Activated CD8-positive, alpha-beta T cell treated with anti-CD3 and anti-CD28 coated beads, Interleukin-2, amount 10 ng/mL, durations not matched to agents 7 days and 5 days (primary cell): ENCODE measurements at places on chromosomes 4 and X. TPM values are rescaled to one million over a fixed set of nuclear protein-coding genes. Genes with fewer than 3 reads are reported as not detected.

Gene CNGA1
- total RNA-seq = not detected

- DNase-seq = no peak
Observed at GRCh38 chr4:77009511-77010115, 60.1 kb downstream of the SEPTIN11 start.

DNA sequence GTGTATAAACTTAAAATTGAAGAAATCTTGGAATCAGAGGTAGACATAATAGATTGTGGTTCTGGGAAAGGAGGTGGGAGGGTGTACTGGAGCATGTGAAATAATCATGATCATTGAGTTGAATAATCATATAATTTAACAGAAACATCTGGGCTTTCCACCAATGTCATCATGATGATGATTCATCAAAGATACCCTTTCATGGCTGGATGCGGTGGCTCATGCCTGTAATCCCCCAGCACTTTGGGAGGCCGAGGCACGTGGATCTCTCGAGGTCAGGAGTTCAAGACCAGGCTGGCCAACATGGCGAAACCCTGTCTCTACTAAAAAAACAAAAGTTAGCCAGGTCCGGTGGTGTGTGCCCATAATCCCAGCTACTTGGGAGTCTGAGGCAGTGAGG, 6.7 kb upstream of the RUFY3 start:
- DNase-seq = peak; percentile 8

- no peak for DNase-seq
Observed at GRCh38 chr4:124804584-124804983, 92.1 kb upstream of the ANKRD50 start.

Gene SPATA4
- total RNA-seq = not detected

Gene SHOX
- total RNA-seq = not detected

GRCh38 chrX:102651242-102652011, at the start of gene GPRASP1:
GPRASP1 (plus strand) TSS chrX:102651483; CDS start chrX:102653914, 2,431 bp downstream.
- peak; percentile 28 for DNase-seq

GRCh38 chr4:156237231-156237630, 283.6 kb upstream of the CTSO start:
- no peak for DNase-seq

Gene SLC7A11
- 1.2 TPM for total RNA-seq

Gene HOPX
- 63.6 TPM for total RNA-seq

DNA sequence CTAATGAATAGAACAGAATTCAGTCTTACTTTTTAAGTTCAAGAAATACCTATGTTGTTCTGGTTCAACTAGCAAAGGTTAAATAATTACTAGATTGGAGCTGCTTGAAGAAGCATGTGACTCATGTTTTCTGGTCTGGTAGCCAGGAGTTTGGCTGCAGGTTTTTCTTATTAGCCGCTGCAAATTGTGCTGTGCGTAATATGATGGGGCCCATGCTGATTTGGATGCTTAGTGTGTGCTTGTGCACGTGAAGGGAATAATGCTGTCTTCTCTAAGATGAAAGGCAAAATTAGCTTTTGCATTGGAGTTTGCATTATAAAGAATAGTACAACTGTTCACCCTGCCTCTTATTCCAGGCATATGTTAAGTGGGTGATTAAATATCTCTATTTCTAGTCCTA, 219.6 kb downstream of the SNCA start:
- no peak for DNase-seq

Gene PCSK1N
- not detected for total RNA-seq

GRCh38 chr4:109156356-109156755, 146.1 kb downstream of the COL25A1 start:
- DNase-seq = no peak
